HAP-1 (cell line): ENCODE measurements at places on chromosomes 7 and 10.

DNA sequence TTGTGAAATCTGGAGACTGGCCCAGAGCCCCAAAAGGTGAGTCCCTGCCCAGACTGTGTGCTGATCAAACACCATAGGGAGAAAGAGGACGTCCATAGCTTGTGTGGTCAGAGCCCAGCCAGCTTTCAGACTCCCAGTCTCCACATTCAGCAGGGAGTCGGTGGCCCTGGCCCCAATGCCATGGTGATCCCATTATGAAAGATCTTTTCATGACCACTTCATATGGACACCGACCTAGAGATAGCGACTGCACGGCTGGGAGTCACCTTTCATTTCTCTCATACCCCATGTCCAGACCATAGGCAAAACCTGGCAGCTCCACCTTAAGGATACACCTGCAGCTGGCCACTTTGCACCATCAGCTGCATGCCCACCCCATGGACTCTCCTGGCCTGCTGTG, 126.4 kb downstream of the ARHGAP22 start:
- DNase-seq = no peak

DNA sequence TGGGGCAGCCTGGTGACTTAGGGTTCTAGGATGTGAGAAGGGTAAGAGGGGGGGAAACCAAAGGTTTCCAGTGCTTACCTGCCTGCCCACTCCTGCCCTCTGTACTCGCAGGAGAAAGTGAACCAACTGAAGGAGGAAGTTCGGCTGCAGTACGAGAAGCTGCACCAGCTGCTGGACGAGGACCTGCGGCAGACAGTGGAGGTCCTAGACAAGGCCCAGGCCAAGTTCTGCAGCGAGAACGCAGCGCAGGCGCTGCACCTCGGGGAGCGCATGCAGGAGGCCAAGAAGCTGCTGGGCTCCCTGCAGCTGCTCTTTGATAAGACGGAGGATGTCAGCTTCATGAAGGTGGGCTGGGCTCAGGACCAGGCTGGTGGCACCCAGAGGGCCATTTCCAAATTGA, 10.7 kb downstream of the TRIM8 start:
- no peak for DNase-seq

DNA sequence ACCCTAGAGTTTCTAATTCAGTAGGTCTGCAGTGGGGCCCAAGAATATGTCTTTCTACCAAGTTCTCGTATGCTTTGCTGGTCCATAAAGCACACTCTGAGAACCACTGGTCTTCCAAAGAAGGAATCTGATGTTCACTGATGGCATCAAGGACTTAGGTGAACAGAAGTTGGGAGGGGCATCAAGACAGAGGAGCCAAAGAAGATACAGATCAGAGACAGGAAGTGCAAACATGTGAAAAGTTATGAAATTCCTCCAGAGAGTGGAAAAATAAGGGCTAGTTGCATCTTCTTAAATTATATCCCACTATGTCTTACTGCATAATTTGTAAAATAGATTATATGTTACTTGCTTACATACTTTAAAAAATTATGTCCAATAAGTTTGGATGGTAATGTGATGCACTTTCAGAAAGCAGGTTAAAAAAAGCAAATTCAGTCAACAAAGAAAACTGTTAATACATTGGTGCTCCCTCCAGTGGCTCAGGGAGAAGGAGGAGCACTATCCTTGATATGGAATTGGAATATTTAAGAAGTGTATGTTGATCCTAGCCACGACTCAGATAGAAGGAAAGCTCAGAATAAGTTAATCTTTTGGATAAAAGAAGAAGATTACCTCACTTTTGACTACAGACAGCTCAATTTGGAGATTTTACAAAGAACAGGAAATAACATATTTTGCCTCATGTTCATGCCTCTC, 35.8 kb downstream of the CREB3L2 start:
- no peak for DNase-seq

DNA sequence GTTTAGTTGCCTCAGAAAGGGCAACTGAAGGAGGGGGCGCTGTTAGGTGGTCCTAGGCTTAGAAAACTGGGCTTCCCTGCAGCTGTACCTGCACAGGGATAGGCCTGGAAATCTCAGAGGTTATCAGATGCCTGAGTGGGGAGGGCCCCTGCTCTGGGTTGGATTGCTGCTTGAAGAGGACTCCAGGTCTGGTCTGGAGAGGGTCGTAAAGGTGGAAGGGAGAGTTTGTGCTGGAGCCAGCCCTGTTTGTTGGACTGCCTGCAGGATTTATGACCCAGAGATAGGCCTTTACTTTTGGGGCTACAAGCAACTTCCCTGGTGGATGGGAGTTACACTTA, 765.9 kb downstream of the GRID1 start:
- DNase-seq = no peak

GRCh38 chr10:47421057-47421952, 37.2 kb upstream of the ZNF488 start:
- DNase-seq = no peak

DNA sequence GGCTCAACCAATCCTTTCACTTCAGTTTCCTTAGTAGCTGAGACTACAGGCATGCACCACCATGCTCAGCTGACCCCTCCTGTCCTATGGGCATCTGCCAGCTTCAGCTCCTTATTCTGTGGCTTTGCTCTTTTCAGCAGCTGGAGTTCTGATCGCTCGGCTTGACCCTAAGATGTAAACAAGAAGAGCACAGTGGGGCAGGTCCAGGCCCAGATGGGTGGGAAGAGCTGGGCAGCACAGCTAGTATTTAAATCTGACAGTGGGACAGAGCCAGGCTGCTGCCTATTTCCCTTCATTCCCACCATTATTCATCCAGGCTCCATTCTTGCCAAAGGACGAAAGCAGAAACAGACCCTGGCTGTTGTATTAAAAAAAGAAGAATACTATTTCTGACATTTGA, 494.9 kb upstream of the PODXL start:
- no peak for DNase-seq

GRCh38 chr10:95459446-95460045, 101.6 kb downstream of the SORBS1 start:
- no peak for DNase-seq

DNA sequence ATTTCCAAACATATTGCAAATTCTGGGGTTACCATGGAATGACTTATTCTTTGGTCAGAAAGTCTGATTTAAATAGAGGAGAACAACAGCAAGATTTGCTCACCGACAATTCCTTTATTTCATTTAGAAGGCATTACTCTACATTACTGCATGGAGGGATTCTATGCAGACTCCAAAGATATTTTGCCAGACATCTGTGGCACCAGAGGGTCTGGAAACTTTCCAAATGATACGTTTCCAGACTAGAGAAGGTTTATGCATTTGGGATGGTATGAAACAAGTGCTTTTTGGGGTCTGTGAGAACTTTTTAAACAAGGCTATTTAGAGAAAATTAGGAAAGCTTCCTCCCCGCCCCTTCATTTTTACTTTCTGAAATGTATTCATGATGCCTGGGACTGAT, 125.3 kb downstream of the SAMD9 start:
- no peak for DNase-seq

DNA sequence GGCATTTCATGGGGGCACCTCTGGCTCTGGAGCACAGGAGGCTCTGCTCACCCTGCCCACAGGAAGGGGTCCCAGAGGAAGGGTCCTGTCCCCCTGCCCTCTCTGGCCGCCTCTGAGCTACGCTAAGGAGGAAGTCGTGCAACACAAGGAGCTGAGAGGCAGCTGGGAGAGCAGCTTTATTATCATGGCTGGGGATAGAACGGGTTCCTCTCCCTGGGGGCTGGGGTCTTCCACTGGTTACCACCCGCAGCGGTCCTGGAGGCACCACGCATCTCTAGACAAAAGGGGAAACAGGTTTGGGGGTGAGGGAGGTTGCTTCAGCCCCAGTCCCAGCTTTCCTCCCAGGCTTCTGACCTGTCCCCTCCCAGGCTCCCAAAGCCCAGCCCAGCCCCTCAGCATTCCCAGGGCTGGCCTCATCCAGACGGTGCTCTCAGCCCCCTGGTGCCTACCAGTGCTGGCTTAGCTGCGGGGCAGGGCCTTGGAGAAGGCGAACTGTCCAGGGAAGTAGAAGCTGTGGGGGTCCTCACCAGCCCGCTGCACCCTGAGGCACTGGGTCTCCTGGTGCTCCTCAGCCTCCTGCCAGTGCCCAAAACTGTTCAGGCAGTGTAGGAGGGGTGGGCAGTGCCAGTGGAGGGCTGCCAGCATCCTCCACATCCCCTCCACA, 3.1 kb downstream of the RARRES2 start:
- DNase-seq = no peak

DNA sequence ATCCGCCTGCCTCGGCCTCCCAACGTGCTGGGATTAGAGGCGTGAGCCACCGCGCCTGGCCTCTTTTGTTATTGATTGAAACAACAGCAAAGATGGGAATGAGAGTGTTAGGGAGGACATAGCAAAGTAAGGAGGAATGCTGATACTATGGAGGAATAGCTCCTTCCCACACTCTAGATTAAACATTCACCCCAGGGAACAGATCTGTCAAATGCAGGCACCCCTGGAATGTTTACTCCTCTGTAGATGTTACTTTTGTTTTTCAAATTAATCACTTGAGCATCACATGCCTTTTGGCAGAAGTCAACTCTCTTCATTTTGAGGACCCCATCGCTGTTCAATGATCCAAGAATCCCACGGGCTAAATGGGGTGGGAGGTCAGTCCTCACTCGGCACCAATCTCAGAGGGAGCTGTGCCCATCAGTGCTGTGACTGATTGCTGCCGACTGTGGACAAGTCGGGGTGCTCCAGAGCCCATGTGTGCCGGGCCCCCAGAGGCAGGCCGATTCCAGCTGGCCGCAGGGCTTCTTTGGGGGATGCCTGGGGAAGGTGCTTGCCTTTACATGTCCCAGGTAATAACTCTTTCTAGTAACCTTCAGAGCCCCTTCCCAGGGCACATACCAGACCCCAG, 10.2 kb upstream of the COBL start:
- no peak for DNase-seq

DNA sequence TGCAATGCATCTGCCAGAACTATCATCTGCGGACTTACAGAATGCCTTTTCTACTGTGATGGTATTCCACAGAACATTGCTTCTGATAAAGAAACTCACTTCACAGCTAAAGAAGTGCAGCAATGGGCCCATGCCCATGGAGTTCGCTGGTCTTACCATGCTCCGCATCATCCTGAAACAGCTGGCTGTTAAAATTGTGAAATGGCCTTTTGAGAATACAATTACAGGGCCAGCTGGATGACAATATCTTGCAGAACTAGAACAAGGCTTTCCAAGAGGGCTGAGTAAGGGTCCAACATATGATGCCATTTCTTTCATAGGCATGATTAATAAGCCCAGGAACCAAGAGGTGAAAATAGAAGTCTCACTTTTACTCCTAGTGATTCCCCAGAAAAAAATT, 104.1 kb upstream of the ADCY1 start:
- DNase-seq = no peak

GRCh38 chr7:31950091-31950755, 120.0 kb downstream of the PDE1C start:
- DNase-seq = no peak

DNA sequence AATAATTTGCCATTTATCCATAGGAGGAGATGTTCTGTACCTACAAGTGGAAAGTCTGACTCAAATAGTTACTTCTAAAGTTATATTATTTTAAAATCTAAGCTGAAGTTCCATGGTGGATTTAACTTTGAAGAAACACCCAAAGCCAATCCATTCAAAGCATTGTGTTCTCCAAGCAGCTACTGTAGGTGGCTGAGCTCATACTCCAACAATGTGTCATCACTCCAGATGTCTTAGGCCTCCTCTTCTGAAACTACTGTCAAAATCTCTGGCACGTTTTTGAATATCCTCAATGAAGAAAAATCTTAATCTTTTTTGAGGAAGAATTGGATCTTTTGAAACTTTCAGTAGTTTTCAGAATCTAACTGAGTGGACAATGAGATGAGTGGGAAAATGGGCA, 169.1 kb downstream of the PTEN start:
- DNase-seq = no peak

DNA sequence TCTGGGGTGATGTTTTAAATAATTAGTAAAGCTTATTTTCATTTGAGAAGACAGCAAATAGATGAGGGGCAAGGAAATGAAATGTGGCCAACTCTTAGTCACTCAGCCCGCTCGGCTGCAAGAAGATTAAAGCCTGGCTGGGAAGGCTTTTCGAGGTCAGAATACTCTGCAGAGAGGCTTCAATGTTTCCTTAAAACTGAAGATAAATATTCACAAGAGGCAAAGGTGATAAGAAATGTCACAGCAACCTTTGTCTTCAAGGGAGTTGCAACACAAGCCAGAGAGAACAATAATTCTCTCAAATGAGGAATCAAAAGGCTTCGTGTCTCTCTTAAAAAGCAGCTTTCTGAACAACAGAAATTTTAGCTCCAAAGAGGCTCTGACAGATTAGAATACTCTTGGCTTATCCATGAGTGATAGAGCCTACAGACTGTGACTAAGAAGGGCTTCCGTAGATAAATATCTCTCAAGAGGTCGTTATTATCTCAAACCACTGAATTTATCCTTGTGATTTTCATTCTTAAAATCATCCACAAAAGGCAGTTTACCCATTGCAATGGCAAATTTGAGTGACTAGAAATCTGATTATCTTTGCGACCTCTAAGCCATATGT, 92.5 kb downstream of the KLF6 start:
- no peak for DNase-seq

GRCh38 chr10:112307358-112308124, 24.3 kb downstream of the TECTB start:
- peak; percentile 56 for DNase-seq

- DNase-seq = no peak
These were observed 121.2 kb upstream of the NPVF start for GRCh38 chr7:25349283-25350017.

- no peak for DNase-seq
These were observed 2.2 kb downstream of the TBATA start for GRCh38 chr10:70782746-70783680.

DNA sequence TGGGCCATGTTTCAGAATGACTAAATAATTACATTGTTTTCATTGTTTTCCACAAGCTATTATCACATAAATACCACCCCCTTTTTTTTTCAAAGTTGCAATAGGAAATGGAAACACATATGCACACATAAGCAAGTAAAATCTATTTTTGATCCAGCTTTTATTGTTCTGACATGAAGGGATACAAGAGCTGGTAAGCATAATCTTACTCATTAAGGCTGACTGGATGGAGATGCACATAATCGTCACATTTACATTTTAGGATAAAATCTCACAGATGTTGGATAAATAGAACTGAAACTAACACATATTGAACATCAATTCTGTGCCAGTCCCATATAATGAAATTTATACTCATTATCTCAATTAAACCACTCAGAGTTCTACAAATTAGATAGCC, 84.5 kb upstream of the CHRM2 start:
- no peak for DNase-seq
